ENCODE measurements at places on chromosomes 1 and 21.

- DNase-seq, result no peak
Measured at GRCh38 chr21:36701756-36702621, 3.1 kb downstream of the SIM2 start.

DNA sequence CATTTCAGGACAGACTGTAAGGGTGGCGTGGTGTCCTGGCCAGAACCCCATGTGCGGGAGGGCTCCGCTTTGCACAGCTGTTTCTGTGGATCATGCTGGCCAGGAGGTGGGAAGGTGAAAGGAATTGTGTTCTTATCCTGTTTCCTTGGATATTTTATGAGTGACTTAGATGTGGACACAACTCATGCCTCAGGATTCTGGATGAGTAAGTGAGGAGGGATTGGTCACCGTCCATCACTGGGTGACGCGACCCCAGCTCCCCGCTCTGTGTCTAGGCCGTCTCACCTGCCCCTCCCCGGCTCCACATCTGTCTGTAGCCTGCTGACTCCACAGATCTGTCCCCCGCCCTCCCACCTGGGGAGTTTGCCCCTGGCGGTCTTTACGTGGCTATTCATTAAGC, 48.8 kb downstream of the PIK3CD start:
- DNase-seq, result no peak

- DNase-seq, result no peak
Measured at GRCh38 chr1:228218513-228219244, 10.8 kb downstream of the OBSCN start.

GRCh38 chr1:26544126-26544525, 14.6 kb downstream of the RPS6KA1 start:
- no peak for DNase-seq
